Left renal pelvis (tissue), 4 donors: ENCODE measurements at places on chromosomes 3 and 15. TPM values are rescaled to one million over a fixed set of nuclear protein-coding genes. Genes with fewer than 3 reads are reported as not detected.

- no peak for DNase-seq
Measured at GRCh38 chr15:68541743-68542142, 37.0 kb upstream of the CORO2B start.

DNA sequence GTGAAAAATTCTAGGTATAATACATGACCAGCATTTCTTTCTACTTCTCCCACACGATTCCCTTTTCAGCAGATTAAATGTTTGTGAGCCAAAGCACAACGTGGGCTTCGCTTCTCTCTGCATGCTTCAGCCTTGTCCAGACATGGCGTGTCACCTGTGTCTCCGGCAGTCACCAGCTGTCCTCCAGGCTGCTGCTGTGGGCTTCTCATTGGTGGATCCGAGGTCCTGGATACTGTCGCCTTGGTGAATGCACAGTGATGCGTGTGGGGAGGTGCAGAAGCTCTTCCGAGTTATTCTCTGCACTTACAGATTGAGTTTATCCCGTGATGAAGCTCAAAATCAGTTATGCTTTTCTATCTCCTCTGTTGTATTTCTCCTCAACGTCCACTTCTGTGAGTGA is 23.0 kb upstream of the GOLGA8J start:
- DNase-seq, result no peak

DNA sequence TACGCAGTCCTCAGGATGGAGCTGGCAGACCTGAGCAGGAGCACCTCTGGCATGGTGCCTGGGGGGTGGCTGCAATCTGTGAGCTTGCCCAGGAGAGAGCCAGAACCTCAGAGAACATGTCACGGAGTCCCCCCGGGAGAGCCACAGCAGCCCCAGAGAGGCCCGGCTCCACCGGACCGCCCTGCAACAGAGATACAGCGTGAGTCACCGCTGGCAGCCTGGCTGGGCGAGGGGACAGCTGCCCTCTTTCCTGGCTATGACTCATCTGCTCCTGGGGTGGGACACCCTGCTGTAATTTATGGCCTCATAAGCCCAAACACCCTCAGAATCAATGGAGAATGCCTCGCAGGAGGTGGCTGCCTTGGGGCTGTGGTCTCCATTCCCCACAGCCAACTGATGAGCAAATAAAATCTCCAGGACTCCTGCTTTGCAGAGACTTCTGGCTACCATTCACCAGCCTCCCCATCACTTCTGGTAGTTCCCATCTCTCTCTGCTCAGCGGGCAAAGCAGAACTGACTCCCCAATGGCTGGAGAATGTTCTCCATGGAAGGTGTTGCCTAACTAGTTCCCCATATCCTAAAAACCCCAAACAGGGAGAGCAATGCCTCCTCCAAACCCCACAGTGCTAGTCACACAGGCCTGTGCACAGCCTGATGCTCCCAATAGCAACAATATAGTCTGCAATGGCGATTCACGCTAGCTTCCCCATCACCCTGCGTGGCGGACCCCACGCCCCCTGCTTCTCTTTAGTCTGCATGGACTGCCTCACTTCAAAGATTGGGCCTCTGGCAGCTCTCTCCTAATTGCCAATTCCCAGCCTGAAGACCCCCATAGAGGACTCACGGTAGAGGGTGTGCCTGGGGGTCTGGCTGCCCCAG is 21.6 kb downstream of the ACSBG1 start:
- DNase-seq, result no peak

GRCh38 chr3:56188201-56188600 is 280.1 kb downstream of the ERC2 start:
- DNase-seq, result no peak

DNA sequence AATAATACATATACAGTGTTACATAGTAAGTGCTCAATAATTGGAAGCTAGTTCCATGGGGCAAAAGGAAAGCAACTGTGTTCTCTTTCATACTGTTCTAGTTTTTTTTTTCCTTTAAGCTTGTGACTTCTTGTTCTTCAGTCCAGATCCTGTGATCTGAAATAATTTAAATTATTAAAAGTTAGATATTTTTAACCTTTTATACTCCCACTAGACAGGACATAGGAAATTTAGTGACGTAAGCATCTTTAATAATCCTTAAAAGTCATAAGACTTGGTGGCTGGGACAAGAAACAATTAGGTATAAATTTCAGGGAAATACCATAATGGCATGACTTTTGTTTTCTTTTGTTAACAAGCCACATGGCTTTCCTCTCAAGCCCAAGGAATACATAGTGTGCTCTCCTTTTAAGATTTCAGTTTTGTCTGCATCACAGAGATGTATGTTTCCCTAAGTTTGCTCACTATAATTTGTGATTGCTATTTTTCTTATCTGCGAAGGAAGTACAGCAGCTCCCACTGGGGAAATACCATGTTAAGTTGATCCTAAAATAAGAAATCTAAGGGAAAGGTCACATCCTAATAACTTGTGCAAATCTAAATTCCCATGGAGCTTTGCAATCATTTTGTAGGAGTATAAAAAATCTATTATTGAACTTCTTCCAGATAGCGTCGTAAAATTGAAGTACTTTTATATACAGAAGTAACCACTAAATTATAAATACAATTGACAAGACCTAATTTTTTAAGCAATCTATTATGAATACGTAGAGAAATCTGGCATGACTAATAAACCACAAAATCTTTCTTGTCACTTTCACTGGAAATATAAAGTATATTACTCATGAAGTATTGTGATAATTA is 30.1 kb downstream of the PPARG start:
- DNase-seq, result no peak

AMT gene
- polyA plus RNA-seq, result 32.8 TPM
